ELR (cell line): ENCODE measurements at places on chromosomes 6 and 20.

DNA sequence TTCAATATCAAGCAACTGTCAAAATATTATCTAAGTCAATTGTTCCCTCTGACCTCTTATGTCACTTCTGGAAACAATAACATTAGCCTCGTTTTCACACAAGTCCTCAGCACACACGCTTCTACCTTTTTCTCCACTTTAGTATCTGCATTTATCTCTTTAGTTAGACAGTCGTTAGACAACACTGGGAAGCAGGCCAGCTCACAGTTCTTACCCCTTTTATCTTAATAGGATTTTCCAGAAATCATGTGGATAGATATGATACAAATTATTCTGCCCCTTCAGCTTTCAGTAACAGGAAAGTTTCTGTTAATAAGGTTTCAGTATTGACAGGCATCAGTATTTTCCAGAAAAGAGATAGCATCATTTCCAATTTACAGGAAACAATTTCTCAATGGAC lies 25.9 kb upstream of the HAO1 start:
- no peak for DNase-seq

DNA sequence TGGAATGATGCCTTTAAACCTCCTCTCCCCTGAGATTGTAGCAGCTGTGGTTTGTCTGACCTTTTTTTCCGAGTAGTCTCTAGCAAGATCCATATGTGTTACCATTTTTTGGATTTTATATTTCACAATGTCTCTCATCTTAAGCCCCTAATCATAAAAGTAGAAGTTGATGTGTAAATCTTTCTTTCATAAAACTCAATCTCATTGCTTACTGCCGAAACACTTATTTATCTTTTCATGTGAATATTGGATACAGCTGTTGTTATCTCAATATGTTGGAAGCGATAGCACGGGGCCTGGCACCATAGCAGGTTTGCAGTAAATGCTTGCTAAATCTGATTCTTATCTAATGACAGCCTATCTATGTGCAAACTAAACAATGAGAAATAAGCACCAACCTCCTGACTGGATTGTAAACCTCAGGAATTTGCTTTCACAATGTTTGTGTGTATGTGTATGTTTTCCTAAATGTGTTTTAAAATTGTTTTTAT lies 14.2 kb downstream of the SMPDL3A start:
- no peak for DNase-seq

DNA sequence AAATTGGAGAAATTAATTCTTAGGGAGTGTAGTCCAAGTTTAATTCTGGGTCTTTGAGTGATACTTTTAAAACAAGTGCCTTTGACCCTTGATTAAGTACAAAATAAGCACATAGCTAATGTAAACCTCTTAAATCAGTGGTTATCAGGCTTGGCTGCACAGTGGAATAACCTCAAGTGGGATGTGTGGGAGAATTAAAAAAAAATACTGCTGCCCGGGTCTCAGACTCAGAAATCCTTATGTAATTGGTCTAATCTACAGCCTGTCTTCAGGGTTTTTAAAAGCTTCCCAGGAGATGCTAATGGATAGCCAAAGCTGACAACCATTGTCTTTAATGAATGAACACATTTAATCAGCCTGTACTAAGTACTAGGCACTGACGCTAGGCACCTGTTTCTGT lies 28.5 kb upstream of the TMEM14A start:
- no peak for DNase-seq

- peak; percentile 28 for DNase-seq
Observed at GRCh38 chr20:57350081-57350710, 859 bp upstream of the RAE1 start.

- DNase-seq = peak; percentile 42
Observed at GRCh38 chr6:78629154-78629721, 238.1 kb upstream of the IRAK1BP1 start.

DNA sequence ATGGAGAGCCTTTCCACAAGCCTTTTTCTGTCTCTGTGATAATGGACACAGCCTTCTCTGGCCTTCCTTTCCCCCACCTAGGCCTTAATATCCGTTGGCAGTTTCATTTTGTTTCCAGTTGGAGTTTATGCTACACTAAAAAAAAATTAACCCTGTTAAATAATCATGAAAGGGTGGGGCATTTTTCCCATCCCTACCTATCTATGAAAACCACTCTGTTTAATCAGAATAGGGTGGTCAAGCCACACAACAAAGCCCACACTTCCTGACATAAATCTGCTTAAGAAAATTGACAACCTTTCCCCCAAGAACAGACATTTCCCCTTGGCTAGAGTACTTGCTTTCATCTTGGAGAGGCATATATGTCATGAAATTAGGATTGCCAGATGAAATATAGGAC lies 14.2 kb downstream of the TXLNB start:
- DNase-seq = no peak

DNA sequence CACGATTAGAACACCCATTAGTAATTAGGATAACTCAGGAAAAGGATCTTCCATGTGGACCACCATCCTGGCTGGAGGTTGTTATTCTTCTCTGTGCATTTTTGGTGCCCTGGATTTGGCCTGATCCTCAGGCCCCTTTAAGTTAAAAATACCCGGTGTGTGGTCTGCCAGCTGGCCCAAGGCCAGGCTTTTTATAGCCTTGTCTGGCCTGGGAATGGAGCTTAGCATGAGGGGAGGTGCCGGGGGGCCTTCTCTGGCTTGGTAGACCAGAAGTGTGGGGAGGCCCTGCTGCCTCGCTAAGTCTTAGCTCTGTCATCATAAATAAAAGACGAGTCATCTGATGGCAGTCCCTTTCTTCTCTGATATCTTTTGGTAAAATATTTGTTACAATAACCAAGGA lies 71.4 kb downstream of the ARID1B start:
- DNase-seq = peak; percentile 27

DNA sequence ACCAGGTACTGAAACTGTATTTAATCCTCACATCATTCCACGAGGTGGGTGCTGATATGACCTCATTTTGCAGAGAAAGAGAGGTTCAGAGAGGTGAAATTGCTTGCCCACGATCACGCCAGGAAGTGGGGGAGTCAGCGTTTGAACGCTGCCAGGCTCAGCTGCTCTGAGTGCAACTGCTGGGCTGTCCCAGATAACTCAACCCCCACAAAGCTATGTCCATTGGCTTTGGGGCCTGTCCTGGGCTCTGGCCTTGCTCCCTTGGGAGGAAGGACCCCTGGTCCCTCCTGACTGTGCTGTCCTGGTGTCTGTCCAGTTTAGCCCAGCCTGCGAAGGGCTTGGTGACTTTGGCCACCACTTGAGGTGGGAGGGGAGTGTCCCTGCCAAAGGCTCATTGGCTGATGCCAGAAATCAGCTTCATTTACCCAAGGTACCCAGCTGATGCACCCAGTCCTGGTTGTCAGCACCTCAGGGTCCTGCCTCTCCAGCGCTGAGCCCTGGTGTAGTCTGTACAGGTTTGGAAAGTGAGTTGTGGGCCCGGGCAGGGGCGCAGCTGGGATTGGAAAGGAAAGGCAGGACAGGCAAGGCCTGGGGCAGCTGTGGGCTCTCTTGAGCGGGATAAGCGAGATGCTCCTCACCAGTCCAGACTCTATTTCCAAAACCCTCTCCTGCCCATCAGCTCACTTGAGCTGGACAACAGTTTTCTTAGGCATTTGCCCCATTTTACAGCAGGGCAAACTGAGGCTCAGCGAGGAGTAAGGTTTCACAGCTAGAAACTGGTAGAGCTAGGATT lies 38.5 kb downstream of the SUN5 start:
- no peak for DNase-seq

DNA sequence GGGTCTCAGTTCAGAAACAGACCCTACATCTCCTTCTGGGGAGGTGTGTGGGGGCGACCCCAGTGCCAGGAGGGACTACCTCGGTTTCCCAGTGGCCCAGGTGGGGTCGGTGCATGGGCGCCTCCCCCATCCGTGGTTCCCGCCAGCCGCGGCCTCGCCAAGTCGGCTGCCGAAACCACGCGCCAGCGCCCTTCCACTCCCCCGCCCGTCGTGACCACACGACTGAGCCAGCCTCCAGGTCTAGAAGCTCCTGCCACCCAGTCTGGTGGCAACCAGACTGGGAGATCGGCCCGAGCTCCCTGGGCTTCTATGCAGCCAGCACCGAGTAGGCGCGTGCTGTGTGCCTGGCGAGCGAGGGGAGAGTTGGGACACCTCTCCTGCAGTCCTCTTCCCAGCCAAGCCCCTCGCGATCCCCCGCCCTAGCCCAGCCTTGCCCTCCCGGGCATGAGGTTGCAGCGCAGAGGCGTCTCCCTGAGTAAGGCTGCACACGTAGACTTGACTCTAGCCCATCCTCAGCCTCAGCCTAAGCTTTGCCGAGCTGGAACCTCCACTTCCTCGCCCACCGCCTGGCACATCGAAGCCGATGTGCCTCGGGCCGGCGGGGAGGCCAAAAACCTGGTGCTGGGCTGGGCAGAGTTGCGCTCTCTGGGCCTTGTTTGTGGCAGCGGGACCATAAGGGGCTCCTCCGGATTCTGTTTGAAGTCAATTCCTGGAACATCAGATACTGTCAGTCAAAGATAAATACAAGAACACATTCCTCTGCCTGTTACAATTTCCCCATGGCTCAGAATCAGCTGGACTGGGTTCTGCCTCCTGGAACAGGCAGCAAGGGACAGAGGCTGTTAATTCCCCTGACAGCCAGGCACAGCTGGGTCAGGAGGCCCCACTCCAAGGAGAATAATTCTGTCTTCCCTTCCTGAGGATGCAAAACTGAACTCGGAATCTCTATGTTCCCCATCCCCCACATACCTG lies 1.5 kb upstream of the CPNE5 start:
- DNase-seq = no peak

DNA sequence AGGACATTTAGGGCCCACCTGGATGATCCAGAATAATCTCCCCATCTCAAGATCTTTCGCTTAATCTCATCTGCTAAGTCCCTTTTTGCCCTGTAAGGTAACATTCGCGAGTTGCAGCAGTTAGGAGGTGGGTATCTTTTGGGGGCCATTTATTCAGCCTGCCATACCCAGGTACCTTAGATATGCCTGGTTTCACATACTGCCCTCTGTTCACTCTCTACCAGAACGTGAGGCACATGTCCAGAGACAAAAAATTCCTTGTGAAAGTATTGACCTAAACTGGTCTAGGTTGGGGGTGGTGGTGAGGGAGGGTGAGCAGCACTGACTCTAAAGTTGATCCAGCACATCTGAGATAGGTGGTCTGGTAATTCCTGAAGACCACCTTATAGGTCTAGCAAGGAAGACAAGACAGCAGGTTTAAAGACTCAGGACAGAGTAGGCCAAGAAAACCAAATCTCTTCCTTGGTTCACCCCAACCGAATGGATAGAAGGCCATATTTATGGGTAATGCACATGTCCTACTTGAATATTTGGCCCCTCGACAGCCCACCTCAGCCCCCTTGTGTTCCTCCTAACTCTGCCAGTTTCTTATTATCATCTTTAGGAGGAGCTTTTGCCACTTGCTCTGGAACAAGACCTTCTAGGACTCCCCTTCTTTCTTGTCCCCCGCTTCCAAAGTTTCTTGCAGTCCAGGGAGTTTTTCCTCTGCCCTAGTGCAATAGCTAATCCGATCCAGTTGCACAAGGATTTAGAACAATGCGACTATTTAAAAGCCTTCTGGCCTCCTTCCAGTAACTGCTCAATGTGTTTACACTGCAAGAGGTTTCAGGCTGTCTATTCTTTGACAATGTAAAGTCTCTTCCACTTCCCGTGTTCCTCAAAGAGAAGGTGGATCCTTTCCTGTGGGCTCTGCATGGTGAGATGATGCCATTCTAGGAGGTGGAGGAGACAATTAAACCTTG lies 213.0 kb upstream of the LAMP5 start:
- peak; percentile 19 for DNase-seq

GRCh38 chr6:137405806-137406205 lies 88.4 kb downstream of the OLIG3 start:
- DNase-seq = no peak
